ENCODE measurements at places on chromosomes 1 and 21.
A peak's percentile ranks its signal among the peaks of the same experiment; 100 is the strongest.

- DNase-seq: no peak
Measured at GRCh38 chr1:33880305-33880704, 16.4 kb downstream of the HMGB4 start.

- peak; percentile 76 for DNase-seq
Measured at GRCh38 chr1:27416387-27417111, 24.1 kb downstream of the GPR3 start.

- no peak for DNase-seq
Measured at GRCh38 chr1:35171579-35171978, 21.4 kb downstream of the SFPQ start.

GRCh38 chr1:91836331-91837040, 49.5 kb downstream of the TGFBR3 start:
- no peak for DNase-seq

DNA sequence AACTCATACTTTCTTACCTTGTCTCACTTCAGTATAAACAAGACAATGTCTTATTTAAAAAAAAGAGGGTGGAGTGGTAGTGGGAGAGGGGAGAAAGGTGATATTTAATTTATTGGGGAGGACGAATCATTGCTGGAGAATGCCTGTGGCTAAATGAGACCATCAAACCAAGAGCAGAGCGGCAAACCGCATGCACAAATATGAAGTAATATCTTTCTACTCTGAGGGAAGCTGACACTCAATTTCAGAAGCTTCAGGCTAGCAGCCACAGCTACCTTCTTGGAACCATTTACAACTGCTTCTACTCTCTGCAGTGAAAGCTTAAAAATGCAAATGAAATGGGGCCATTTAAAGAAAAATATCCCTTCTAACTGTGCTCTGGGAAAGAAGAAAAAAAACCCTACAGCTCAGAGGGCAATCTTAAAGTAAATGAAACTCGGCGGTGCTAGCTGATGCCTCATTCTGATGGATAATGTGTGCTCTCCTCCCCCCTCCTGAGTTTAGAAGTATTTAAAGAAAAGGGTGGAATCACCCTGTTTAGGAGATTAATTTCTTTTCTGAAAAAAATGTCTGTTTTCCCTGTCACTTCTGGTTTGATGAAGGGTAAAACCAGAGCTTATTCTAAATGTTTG, 178.2 kb upstream of the CAMK1G start:
- DNase-seq: no peak

- DNase-seq: no peak
Measured at GRCh38 chr1:214637125-214637524, 34.1 kb downstream of the CENPF start.

DNA sequence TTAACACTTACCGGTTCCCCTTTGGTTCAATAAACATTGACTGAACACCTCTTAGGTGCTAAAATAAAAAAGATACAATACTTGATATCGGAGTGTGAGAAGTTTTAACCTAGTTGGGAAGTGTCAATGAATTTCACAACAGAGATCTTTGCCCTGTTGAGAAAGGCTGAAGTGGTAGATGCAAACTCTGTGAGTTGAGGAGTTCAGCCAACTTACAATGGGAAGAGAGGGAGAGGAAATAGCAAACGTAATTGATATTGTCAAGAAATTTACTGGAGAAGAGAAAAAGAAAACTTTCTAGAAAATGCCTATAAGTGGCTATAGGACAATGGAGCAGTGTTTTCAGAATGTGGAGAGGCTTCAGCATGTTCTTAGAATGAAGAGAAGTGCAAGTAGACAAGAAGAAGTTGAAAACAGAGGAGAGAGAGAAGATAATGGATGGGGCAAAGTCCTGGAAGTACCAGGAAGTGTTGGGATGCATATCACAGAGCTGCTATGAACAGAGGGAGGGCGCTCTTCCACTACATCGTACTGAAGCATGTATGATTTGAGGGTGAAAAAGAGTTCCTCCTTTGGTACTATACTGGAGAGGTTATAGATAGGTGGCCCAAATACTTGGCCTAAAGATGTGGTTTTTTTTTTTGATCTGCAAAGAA, 48.9 kb downstream of the MEF2D start:
- no peak for DNase-seq

DNA sequence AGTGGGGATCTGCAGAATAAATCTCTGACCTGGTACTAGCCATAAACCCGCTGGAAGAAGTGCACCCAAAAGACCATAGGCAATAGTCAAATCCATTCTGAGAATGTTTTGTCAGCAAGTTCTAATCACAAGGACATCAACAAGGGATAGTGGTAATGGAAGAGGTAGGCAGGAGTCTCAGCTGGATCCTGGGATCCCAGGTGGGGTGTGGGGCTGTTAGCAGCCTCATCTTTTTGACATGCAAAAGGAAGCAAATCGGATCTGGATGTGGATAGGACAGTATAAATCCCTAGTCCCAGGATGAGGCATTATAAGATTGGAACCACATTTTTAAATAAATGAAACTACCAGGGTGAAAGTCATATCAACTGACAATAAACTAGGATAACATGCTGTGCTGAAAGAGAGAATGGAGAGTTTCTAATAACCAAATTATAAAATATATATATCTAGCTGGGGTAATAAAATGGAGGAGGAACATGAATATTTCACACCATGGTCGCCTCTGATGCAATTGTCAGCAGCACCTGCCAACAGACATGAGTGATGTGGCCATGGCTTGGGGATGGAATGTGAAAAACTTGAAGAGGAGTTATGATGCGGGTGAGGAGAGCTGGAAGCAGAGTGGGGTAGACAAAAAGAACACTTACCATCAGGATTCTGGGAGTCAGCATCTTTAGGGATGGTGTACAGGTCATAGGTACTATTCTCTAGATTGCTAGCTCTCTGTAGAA, 23.7 kb upstream of the PEX19 start:
- DNase-seq: no peak

- no peak for DNase-seq
Measured at GRCh38 chr1:21301794-21302440, 11.7 kb upstream of the ECE1 start.

GRCh38 chr1:174160109-174160473, 771 bp downstream of the RABGAP1L start:
- no peak for DNase-seq

Data from CD4-positive, alpha-beta T cell treated with Interleukin-4 for 4 hours (primary cell).